ENCODE measurements at places on chromosomes 6 and 20.

DNA sequence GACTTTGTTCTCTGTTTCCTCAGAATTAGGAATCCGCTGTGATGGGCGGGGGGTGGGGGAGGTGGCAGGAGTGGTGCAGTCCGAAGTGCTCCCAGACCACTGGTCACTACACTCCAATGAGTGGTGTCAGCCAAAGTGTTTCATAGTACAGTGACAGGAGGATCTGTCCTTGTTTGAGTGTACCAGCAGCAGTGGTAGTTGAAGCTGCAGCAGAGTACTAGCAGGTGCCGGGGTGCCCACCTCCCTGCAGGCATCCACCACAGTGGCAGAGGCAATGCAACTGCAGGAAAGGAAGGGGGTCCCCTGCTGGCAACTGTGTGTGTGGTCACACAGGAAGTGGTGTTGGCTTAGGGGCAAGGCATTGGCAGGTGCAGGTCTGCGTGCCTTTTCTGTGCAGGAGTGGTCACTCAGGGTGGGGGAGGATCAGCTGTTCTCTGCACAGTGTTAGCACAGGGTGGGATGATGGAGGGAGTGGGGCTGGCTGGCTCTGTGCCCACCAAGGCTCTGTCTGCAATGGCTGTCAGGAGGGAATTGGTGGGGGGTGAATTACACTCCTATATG is 9.7 kb downstream of the HLA-DOB start:
- no peak for DNase-seq

DNA sequence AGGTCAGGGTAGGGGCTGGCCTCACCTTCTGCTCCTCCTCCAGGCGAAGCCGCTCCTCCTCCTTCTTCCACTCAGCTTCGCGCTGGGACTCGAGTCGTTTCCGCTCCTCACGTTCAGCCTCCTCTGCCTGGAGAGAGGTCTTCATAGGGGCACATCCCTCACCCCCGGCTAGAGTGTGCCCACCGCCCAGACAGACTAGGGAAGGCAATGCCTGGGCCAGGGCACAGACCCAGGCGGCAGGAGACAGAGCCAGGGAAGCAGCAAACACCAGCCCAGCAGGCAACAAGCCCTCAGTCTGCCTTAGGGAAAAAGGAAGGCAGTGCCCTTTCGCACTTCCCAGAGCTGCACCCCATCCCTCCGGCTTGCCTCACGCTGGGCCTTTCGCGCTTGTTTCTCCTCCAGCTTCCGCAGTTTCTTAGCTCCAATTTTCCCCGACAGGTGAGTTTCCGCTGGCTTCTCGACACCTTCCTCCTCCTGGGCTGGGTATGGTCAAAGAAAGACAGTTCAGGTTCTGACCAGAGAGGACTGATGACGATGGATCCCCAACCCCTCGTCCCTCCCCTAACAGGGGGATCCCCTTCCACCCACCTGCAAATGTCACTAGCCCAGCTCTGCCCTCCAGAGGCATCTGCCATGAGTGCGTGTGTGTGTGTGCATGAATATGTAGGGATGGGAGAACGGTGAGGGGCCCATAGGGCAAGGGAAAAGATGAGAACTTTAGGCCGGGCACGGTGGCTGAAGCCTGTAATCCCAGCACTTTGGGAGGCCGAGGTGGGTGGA is 4.3 kb downstream of the DDRGK1 start:
- no peak for DNase-seq

- no peak for DNase-seq
These were observed 4.0 kb downstream of the ARID1B start for GRCh38 chr6:156780962-156781853.

DNA sequence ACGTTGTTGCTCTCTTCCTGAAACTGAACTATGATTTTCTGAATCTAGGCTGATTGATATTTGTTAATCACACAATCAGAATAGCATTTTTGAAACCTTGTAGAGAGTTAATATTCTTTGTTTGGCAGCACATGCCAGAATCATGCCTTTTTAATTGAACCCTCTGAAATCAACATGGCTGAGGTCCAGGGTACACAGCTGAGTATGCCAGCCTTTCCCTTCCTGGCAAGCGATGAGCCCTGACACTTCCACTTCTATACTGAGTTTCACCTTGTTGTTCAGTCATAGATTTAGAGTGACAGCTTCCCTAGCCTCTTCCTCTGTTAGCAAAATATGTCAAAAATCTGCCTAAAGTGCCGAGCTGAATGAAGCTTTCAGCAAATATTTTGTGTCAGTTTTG is 6.8 kb downstream of the HDDC2 start:
- DNase-seq: no peak

DNA sequence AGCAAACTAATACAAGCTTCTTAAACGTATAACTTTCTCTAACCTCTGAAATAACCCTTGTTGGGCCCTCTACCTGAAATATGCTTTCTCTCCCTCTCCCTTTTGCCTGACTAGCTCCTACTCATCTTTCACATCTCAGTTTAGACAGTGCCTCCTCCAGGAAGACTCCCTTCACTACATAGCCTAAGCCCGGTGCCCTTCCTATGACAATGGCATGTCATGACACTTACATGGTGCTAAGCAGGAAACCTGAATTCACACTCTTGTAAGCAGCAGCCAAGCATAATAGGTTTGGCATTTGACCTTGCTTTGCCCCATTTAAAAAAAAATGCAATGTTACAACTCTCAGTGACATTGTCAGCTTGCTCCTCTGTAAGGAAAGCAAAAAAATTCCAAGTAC is 33.1 kb upstream of the FBXL4 start:
- no peak for DNase-seq

DNA sequence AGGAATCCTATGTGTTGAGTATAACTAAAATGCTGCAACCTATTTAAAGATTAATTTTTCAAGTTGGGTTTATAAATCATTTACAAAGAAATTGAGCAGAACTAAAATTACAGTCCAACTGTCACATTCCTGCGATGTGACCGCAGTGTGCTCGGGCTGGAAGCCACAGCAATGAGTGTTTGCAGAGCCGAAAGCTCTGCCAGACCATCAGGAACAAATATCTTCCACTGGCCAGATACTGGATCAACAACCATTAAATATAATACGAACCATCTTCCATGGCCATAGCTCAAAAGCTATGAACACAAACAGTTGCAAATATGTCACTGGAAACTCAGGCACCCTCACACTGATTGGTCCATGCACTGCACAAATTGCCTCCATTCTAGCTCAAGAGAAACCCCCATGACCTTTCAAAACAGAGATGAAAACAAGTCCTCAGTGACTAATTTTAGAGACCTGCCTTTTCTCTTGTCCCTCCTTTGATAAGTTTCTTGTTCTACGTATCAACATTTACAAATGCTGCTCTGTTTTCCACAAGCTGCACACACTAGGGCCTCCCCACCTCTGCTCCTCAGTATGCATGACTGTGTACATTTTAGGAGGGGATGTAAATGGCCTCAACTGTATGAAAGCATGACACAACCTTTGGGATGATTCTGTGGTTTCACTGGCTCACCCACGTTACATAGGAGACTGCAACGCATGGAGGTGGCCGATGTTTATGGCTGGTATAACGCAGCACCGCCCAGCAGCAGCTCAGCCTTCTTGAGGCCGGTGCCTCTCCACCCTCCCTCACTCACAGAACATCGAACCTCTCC is 171.7 kb downstream of the WDR27 start:
- DNase-seq: no peak

DNA sequence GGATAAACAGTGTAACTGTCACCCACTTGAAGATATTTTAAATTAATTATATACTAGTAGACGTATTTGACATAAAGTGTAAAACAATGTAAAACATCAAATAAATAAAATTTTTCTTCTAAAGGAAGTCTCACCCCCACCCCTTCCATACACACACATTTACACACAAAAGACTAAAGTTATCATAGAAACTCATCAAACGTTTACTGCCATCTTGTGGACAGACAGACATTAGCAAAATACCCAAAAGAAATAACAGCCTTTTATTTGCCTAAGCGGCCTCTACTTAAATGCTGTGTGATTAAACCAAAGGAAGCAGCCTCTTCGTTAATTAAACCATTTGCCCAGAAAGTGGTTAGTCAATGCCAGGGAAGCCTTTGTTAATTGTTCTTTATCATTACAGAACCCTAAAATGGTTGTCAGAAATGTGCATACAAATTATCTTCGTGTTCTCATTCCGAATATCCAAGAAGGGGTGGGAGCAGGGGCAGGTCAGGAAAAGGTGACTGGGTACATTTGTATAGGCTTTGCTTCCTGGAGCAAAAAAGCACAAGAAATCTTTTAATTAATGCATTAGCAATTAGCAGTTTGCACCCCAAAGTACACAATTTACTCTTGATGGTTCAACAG is 176.2 kb upstream of the SASH1 start:
- no peak for DNase-seq

GRCh38 chr6:5058254-5058653 is 26.9 kb upstream of the PPP1R3G start:
- DNase-seq: no peak
